Head of caudate nucleus (tissue), 42 donors: ENCODE measurements at places on chromosomes 3 and 15.
A peak's percentile ranks its signal among the peaks of the same experiment; 100 is the strongest.

DNA sequence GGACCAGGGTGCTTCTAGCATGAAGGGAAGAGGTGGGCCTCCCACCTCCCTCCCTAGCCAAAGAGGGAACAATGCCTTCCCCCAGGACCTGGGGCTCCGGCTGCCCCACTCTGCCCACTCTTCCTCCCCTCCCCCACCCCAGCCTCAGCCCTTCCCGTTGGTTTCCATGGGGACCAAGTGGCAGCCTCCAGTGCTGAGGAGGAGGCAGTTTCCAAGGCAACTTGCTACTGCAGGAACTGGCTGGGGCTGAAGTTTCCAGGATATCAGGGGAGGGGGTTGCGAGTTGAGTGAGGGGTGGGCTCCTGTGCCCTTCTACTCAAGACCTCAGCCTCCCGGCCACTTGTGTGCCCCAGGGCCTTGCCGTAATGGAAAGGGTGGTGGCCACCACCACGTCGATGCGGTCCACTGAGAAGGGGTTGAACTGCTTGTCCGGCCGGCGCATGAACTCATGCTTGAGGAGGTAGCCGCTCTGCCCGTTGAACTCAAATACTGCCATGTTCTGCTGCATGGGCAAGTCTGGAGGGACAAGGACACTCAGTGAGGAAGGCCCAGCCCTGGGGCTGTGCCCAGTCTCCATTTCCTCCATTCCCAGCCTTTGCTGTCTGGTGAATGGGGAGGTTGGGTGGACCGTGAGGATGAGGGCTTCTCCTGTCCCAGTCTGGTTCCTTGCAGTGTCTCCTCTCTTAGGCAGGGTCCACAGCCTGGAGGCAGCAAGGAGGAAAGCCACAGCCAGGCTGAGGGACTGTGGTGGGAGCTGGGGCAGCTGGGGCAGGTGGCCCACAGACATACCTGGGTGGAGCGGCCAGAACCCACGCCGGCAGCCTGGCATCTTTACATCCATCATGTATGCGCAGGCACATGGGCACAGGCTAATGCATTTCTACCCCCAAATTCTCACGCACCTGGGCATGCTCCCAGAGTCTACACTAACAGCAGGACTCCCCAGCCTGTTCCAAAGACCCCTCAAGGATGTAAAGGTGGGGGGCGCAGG lies 11.3 kb upstream of the ANKRD63 start:
- DNase-seq = peak; percentile 49

- no peak for DNase-seq
These were observed 1208.3 kb downstream of the OTOL1 start for GRCh38 chr3:162704799-162705385.

- no peak for DNase-seq
These were observed 24.8 kb downstream of the GOLIM4 start for GRCh38 chr3:168070919-168071318.

- DNase-seq = no peak
These were observed 21.2 kb downstream of the TFDP2 start for GRCh38 chr3:142127941-142128658.

DNA sequence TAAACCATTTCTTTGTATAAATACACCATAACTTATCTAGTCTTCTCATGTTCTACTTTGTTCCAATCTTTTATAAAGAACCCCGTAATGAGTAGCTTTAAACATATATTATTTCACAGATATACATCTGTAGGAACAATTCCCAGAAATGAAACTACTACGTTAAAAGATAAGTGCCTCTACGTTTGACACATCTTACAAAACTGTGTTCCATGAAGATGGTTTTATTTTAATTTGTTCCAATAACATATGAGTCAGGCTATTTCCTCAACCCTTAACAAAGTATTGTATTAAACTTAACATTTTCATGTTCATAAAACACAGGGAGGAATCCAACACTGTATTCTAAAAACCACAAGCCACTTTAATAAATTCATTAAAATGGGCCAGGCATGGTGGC lies 52.9 kb downstream of the TRPM7 start:
- no peak for DNase-seq

- DNase-seq = no peak
These were observed 60.4 kb downstream of the INO80 start for GRCh38 chr15:41055706-41056105.

GRCh38 chr15:45199136-45199810 lies 11.5 kb upstream of the SHF start:
- DNase-seq = peak; percentile 53

DNA sequence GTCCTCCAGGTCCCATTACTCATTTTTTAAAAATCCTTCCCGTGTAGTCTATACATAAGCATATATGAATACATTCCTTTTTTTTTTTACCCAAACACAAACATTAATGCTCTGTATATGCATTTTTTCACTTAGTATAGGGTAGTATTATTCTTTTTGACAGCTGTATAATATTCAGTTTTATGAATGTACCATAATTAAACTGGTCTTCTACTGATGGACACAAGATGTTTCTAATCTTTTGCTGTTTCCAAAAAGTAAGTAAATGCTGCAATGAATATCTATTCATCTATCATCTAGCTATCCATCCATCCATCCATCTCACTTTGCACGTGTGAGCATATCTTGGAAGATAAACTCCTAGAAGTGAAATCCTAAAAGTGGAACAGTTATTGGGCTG lies 110.8 kb downstream of the IGF2BP2 start:
- no peak for DNase-seq

GRCh38 chr3:72120039-72120438 lies 335.1 kb upstream of the PROK2 start:
- no peak for DNase-seq

- no peak for DNase-seq
These were observed 223.8 kb downstream of the SATB1 start for GRCh38 chr3:18201315-18201714.

GRCh38 chr3:16512435-16513140 lies 911 bp downstream of the RFTN1 start:
- DNase-seq = no peak

DNA sequence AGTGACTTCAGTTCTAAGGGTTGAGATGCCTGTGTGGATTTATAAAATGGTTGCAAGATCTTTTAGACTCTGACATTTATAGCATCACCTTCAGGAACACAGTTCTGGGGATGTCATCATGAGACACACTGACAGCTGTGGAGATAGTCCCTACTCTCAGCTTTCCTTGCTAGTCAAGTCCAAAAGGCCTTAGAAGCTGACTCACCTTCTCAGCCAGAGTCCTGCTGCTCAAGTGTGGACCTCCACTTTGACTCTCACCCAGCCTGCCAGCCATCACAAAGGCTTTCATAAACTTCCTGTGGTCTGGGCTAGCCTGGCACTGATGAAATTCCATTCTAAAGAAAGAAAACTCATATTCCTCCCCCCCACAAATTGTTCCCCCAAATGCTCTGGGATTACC lies 44.8 kb downstream of the TMEM39A start:
- DNase-seq = no peak

- DNase-seq = no peak
These were observed 41.1 kb downstream of the SLCO3A1 start for GRCh38 chr15:91894606-91895005.

DNA sequence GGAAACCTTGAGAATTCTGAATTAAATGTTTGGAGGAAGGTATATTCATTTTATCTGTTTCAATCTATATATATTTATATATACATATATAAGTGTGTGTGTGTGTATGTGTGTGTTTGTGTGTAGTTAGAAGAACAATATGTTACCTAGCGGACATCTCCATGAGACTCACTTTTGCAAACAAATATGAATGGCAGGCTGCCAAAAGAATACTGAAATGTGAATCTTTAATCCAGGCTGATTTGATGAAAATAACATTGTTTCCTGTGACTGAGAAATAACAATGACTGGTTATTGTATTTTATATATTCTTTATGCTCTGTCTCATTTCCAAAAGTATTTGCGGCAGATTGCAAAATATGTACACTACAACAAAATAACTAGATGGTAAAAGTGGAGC lies 255.5 kb upstream of the TGFBR2 start:
- DNase-seq = no peak

GRCh38 chr3:30604558-30604957 lies 1.8 kb upstream of the TGFBR2 start:
- no peak for DNase-seq

GRCh38 chr3:7567160-7567559 lies 706.2 kb downstream of the GRM7 start:
- no peak for DNase-seq

- no peak for DNase-seq
These were observed 36.8 kb downstream of the VGLL4 start for GRCh38 chr3:11606865-11607440.

DNA sequence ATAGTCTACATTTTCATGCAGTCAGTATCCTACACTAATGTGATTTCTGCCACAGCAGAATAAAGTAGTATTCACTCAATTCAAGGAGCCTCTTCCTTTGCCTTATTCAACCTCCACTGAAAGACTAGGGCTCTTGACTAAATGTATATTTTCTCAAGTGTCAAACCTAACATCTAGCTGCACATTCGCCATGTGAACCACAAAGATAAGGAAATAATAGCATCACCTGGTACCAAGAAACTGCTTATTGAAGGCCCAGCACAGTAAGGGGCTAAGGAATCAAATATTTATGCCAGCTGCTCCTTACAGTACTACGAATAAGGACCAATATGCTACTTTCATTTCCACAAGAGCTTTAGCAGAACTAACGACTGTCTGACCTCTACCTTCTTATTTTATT lies 1.3 kb downstream of the SRP14 start:
- DNase-seq = no peak

DNA sequence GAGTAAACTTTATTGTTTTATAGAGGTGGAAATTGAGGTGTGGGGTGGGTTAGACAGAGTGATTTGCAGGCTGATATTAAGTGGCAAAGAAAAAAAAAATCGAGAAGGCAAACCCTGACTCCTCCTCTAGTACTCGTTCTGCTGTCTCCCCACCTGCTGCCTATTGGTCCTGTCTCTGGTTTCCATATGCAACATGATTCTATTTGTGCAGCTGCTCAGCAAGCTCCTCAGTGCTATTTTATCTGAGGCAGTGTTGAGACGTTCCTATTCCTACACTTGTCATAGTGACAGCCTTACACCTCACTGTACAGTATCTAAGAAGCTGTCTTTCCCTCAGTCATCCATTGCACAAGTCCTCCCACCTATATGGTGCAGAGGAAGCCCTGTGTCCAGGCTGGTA lies 45.1 kb downstream of the RSL24D1 start:
- no peak for DNase-seq

DNA sequence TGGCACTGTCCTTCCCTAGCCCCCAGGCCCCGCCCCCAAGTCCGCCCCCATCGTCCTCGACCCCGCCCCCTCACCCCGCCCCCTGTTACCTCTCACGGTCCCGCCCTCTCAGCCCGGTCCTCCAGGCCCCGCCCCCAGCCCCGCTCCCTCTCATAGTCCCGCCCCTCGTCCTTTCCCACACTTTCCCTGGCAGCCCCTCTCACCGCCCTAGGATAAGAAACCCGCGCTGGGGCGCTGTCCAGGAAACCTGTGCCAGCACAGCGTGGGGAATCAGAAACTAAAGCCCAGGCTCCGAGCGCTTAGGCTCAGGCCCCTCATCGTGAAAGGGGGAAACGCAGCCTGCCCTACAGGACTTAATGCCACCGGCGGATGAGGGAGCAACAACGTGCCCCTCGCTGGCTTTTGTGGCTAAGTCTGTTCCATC lies 20.9 kb downstream of the TRPM1 start:
- peak; percentile 19 for DNase-seq

DNA sequence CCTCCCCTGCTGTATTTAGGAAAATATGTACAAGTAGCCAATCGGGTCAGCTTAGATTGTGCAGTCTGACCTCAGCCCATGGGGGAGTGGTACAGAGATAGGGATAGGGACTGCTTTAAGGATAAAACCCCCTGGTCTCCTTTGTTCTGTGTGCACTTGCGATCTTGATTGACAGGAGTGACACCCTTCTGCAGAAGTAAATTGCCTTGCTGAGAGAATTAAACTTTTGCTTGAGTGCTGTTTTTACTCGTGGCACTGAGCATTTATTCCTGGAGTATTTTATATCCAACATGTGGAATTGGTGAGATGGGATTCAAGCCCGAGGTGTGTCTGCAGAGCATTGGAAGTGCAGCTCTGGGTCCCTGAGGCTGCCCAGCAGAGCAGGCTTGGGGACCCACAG lies 23.9 kb upstream of the RPL32 start:
- DNase-seq = no peak

- DNase-seq = no peak
These were observed 50.3 kb upstream of the SLC6A6 start for GRCh38 chr3:14352002-14352627.

DNA sequence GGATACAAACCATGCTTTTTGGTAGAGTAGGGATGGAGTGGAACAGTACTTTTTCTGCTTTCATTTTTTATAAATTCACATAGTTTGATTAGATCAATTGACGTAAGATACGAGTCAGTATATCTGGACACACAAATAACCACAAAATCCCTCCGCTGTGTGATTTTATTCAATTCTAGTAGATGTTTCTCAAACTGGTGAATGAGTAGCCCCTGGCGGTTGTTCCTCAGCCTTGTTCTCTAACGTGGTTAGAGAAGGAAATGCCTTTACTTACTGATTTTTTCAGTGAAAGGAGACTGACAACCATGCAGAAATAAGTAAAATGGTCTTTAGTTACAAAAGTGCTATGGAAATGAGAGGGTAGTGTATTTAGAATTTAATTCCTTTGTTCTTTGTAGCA lies 161.0 kb downstream of the TCF12 start:
- DNase-seq = peak; percentile 24

DNA sequence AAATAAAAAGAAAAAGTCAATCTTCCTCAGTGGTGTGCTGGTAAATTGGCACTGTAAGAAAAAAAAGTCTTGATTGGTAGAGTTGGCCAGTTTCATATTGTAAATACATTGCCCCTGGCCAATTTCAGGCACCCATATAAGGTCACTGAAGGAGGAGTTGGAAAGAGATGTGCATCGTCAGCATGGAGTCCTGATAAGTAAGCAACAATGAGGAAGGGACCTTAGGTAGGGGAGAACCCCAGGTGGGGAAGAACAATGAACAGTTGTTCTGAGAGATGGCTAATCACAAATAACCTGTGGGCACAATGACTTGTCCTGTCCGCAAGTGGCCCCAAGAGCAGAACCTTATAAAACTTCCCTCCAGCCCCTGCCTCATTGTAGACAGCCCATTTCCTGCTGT lies 8.6 kb upstream of the CYP8B1 start:
- DNase-seq = no peak

GRCh38 chr3:94028093-94028837 lies at the start of gene STX19:
TSS of gene STX19 (minus strand) at chr3:94028597. CDS start at chr3:94015269, 13,328 bp downstream.
- no peak for DNase-seq

GRCh38 chr3:163552659-163552966 lies 1525.7 kb downstream of the SI start:
- DNase-seq = no peak

DNA sequence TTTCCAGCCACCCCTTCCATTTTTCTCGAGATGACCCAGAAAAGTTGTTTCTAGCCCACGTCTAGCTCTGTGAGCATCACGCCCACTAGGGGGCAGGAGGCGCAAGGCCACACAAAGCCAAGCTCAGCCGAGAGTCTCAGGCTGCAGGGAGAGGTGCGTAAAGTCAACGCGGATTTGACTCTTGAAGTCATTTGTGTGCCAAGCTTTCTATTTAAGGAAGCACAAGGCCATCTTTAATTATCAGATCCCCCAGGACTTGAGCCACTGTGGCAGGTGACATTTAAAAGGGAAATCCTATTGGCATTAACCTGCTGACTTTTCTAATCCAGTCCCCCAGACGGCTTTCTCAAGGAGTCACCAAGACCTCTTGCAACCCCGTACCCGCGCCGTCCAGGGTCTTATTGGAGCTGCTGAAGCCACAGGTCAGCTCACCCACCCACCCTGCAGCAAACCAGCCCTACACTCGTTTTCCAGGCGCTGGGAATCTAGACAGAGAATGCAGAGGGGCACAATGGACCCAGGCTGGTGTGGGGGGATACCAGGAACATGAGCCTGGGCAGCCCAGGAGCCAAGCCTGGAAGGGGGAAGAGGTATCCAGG lies 62.1 kb downstream of the CAPN7 start:
- DNase-seq = peak; percentile 88

GRCh38 chr15:50452927-50453326 lies 28.7 kb downstream of the USP8 start:
- DNase-seq = no peak
